Suppressor macrophage (primary cell): ENCODE measurements at places on chromosomes 11 and 22.

DNA sequence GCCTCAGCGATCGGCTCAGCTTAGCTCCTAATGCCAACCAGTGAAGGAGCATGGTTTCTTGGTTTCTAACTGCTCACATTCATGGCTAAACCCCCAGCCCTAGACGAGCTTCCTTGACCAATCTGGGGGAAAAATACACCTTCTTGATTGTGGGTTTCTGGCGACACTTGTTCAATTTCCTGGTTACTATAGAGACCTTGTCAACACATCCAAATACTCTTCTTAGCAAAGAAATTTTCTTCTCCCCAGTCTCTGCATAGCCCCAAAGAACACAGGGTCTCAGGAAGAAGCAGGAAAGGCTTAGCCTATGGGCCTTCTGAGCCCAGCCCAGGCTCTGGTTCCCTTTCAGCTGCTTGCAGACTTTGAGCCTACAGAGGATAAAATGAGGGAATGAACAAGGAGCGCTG is 88.5 kb upstream of the SYT13 start:
- no peak for DNase-seq

GRCh38 chr11:45079075-45079444 is 67.4 kb upstream of the PRDM11 start:
- peak; percentile 77 for DNase-seq

DNA sequence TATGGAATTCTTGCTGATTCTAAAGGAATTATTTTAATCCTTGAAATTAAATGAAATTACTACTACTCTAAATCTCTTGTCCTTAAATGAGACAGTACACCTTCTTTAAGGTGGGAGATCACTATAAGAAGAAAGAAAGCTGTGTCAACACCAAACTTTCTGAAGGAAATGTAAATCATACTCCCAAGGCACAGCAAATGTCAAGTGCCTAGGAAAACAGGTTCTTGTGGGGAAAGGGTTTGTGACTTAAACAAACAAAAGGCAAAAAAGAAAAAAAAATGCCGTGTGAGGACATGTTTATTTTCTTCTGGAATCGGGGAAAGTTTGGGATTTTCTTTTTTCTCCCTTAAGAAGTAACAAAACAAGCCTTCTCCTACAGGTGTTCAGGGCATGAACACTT is 745.1 kb downstream of the DLG2 start:
- no peak for DNase-seq

- no peak for DNase-seq
These were observed 414 bp upstream of the MIEF1 start for GRCh38 chr22:39501644-39502108.

DNA sequence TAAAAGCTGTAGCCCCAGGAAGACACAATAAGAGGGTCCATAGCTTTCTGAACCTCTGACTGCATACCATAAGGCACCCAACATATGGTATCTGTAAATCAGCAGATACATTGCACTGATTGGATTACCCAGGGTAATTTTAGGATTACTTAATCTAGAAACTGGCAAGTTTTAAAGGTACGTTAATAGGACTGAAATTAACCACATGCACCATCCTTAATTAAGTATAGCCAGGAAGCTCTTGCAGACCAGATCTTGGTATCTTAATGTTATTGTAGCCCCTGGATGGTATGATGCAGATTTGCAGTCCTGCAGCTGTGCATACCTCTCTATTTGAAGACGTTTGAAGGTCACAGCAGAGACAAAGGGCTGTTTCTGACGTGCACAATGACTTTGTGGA is 72.8 kb downstream of the ARHGAP42 start:
- DNase-seq = no peak

GRCh38 chr22:35016909-35017308 is 49.0 kb upstream of the ISX start:
- no peak for DNase-seq

DNA sequence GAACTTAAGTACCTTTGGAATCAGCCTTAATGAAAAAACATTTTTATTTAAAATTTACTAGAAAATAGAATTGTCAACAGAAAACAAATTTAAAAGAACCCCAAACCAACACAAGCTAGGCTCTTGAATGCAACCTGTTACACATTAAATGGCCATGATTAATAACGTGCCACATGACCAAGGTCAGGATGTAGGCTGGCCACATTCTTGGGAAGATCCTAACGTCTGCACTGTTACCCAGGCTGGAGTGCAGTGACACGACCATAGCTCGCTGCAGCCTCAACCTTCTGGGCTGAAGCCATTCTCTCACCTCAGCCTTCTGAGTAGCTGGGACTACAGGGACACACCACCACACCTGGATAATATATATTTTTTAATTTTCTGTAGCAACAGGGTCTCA is 126.4 kb upstream of the APOA1 start:
- no peak for DNase-seq

DNA sequence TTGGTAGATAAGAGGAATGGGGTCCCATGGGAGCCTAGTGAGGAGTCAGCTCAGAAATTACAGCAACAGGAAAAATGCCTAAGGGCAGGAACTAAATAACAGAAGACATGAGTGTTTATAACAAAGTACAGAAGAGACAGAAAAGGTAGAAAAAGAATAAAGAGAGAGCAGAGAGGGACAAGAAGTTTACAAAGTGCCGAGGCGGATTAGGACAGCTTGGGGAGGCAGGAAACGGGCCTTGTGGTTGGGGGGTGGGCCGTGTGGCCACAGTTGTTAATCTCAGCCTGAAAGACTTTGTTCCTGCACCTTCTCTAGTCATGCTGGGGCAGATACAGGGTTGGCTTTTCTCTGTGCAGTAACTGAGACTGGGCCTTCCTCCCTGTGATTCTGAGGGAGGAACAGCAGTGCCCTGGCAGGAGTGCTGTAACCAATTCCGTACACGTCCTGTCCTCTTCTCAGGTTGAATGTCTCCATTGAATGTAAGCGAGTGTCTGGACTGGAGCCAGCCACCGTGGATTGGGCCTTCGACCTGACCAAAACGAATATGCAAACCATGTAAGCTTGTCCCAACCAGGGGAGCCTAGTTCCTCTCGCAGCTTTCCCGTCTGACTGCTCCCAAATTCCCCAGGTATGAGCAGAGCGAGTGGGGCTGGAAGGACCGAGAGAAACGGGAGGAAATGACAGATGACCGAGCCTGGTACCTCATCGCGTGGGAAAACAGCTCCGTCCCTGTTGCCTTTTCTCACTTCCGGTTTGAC is 13.2 kb downstream of the NAA40 start:
- peak; percentile 41 for DNase-seq

- peak; percentile 61 for DNase-seq
These were observed 61.9 kb downstream of the MED15 start for GRCh38 chr22:20569059-20570058.

- no peak for DNase-seq
These were observed 131.0 kb downstream of the MICAL2 start for GRCh38 chr11:12241401-12241800.

DNA sequence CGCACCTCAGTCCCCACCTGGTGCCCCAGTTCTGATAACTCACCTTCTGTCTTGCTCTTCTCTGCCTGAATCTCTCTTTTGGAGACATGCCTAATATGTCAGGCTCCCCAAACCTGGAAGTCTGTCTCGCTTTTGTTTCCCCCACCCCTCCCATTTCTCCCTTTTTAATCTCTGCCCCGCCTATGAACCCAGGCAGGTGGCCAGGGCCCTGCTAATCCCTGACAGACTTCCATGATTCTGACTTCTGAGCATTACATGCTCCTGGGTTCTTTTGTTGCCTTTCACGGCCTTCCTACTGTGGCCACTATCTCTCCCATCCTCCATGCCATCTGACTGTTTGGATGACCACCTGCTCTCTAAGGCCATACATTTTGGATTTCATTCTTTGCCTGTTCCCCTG is 1120.9 kb upstream of the CCDC90B start:
- no peak for DNase-seq

GRCh38 chr22:36301384-36301828 is 48.5 kb downstream of the APOL1 start:
- DNase-seq = peak; percentile 78

DNA sequence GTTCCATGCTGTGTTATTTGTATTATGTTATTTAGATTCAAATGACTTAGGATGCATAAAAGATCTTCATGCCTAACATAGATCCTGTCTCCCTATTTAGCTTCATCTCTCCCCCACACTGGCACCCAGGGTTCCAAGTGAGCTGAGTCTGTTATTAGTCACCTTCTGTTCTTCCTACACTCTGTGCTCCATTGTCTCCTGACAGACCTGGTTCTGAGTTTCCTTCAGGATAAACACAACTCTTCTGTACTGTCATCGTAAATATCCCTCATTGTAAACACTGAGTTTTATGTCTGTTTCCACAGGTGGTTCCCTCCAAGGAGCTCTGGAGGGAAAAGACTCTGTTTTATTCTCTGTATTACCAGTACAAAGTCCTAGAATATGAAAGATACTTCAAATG is 8.7 kb downstream of the MMP26 start:
- no peak for DNase-seq

- DNase-seq = no peak
These were observed 7.2 kb downstream of the FAM83F start for GRCh38 chr22:40001800-40002577.

DNA sequence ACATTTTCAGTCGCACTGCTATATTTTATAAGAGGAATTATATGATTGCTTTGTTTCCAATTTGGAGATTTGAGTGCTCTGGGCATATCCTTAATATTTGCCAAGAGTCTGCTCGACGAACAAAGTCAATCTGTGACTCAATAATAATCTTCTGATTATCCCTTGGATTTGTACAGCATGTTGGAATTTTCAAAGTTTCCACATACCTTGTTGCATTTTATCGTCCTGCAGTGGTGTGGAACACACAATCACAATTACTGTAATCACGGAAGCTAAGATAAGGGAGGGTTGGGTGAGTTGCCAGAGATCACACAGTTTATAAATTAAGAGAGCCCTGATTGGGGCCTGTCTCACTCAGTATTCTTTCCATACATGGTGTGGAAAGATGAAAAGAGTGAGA is 189.3 kb downstream of the GUCY1A2 start:
- no peak for DNase-seq

DNA sequence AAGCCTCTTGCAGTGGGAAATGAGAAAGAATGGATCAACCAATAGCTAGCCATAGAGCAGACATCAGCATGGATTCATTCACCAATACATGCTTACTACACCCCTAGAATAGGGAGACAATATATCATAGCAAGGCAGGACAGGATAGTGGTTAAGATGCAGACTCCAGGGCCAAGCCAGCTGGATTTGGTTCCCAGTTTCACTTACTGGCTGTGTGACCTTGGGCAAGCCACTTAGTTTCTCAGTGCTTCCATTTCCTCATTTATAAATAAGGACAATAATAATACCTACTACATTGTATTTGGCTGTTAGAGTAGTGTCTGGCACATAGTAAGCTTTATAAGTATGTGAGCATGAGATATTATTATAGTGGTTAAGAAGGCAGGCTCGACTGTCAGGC is 7.1 kb downstream of the DCHS1 start:
- peak; percentile 76 for DNase-seq

DNA sequence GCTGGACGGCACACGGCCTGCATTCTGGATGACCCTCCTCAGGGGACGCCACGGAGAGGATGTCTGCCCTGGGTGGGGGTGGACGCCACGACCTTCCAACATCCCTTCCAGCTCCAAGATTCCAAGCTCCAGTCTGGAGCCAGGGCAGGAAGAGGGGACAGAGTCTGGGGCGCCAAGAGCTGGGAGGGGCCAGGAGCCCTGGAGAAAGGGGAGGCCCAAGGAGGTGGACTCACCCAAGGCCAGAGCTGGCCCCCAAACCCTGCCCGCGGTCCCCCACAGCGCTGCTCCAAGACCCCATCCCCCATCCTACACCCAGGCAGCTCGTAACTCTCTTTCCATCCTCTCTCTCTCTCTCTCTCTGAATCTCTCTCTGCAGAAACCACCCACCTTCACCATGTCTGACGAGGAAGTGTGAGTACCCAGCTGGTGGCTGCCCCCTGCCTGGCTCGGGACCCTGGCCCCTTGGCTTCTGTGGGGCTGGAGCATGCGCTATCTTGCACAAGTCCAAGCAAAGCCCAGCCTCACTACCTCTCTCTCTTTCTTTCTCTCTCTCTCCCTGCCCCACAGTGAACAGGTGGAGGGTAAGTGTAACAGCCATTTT is 3.1 kb downstream of the TNNT3 start:
- no peak for DNase-seq

DNA sequence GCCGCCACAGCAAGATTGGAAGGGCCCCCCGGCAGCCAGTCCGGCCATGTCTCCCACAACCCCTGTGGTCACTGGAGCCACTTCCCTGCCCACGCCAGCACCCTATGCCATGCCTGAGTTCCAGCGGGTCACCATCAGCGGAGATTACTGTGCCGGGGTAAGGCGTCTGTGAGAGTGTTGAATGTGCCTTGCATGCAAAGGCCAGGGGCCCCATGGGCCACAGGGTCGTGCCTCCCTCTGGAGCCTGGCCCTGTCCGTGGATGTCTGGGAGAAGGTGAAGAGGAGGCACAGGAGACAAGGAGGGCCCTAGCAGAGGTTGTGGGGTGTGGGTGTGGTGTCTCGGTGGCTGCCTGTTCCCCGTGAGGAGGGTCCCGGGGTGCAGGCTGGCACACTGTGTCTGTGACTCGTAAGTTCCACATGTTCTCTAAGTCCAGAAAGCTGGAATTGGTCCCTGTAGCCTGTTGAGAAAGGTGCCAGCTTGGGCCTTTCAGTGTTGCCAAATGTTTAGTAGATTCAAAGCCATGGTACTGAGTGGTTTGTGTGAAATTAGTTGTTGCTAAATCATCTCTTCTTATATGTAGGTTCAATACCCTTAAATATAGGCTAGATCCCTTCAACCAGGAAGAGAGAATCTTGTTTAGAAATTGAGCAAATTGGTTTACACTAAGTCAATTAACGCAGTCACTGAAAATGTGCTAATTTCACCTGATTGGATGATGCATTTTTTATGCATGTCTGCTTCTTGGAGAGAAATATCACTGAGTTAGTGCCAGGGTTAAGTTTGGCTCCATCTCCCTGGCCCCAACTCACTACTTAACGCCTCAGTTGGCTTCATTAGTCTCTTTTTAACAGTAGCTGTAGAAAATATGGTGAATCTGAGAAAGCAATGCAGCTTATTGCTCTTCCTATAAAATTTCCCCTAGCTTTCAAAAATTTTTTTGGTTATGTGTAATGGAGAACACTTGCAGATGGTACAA is 23.8 kb downstream of the AMPD3 start:
- DNase-seq = no peak

DNA sequence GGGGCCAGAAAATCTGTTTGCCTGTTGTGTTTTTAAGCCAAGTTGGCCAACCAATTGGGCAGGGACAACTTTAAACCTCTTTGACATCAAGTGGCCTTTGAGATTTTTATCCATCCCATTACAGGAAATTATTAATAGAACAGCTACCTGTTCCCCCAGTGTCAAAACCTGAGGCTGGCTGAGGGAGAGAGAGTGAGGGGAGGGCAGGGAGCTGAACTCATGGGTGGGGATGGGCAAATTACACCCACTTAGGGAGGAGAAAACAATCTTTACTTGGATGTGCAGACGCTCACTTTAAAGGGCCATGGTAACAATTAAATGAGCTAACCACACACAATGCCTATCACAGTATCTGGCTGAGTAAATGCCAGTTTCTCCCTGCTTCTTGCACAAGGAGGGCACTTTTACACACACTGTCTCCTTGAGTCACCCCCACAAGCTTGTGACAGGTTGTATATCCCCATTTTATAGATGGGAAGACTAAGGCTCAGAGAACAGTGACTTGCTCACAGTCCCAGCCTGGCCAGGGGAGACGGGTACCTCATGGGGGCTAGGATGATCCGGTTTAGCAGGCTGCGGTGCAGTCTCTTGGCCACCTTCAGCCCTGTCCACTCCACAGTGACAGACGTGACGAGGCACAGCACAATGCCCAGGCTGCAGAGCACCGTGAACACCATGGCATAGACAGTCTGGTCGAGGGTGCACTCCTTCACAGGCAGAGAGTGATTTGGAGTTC is 17.8 kb upstream of the KCNJ11 start:
- DNase-seq = no peak

GRCh38 chr11:63532799-63533475 is 3.7 kb upstream of the PLAAT4 start:
- no peak for DNase-seq
